ENCODE measurements at places on chromosomes 7 and 10.
A peak's percentile ranks its signal among the peaks of the same experiment; 100 is the strongest.

GRCh38 chr10:114412907-114413797 lies 8.8 kb upstream of the AFAP1L2 start:
- DNase-seq, result no peak

DNA sequence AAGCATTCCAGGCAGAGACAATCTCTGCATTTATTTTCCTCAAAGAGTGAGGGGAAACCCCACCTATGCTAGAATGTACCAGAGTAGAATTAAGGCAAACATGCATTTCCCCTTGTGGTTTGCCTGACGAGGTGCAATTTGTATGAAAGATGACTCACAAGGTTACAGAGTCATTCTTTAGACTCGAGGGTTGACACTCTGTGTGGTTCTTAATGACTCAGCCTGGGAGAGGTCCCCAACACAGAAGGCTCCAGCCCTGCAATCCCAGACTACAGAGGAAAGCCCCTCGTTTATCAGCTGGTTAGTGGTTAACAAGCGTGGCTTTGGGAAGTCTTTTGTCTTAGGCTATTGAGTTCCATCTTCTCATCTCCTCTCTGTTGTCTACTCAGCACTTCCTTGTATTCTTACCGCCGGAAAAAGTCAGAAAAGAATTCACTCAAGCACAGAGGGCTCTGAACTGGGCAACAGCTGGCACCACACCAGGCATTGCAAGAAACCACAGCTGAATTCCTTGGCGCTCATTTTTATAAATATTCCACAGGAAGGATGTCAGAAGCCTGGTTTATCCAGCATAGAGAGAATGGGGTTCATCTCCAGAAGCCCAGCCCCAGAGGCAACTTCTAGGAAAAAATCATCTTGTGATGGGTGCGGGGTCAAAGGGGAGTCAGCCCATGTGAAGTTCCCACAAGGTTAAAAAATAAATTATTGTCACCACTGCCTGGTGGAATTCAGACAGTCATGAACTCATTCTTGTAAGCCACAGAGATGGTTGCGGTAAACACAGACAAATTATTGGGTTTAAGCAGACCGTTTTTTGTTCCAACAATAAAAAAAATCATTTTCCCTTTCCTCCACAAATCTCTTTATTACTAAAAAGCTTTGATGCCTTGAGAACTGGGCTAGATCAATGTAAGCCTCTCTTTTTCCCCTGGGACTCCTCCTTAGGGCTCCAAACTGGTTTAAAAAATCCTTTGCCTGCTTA lies 24.5 kb upstream of the SVIL start:
- peak; percentile 100 for DNase-seq

DNA sequence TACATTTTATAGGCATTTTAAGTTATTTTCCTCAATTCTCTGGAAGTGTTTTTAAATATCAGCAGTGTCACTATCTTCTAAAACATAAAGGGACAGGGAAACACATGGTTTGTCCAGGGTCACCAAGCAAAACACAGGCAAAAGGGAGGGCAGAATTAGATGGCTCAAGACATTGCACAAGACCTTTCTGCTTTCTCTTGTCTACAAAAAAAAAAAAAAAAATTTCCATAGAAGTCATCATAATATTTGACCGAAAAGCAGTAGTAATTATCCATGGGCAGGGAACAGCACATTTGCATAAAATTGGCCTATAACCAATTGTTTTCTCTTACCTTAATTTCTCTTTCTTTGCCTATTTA lies 703.1 kb upstream of the FZD8 start:
- DNase-seq, result no peak

DNA sequence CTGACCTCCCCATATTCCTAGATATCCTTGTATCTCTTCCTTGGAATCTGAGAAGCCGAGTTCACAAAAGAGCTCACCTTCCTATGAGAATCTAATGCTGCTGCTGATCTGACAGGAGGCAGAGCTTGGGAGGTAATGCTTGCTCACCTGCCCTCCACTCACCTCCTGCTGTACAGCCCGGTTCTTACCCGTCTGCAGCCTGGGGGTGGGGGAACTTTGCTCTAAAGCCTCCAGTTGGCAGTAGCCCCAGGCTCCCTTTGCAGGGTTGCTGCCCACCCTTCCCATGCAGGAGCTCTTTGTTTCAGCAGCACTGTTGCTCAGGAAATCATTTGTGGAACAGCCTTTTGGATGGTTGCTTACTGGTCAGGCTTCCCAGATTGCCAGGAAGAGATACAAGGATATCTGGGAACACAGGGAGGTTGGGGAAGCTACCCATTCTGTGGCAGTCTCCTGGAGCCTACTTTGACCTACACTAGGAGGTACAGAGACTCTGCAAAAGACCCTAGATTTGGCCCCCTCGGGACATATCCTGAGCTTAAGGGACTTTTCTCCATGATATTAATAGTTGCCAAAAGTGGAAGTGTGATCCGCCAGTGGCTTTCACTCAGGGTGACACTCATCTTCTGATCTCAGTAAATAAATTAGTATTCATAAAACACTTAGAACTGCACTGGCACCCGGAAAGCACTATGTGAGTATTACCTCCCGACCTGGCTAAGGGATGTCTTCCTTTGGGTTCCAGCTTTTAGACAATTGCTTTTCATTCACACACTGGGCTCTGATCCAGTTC lies 363.7 kb upstream of the PODXL start:
- DNase-seq, result no peak

DNA sequence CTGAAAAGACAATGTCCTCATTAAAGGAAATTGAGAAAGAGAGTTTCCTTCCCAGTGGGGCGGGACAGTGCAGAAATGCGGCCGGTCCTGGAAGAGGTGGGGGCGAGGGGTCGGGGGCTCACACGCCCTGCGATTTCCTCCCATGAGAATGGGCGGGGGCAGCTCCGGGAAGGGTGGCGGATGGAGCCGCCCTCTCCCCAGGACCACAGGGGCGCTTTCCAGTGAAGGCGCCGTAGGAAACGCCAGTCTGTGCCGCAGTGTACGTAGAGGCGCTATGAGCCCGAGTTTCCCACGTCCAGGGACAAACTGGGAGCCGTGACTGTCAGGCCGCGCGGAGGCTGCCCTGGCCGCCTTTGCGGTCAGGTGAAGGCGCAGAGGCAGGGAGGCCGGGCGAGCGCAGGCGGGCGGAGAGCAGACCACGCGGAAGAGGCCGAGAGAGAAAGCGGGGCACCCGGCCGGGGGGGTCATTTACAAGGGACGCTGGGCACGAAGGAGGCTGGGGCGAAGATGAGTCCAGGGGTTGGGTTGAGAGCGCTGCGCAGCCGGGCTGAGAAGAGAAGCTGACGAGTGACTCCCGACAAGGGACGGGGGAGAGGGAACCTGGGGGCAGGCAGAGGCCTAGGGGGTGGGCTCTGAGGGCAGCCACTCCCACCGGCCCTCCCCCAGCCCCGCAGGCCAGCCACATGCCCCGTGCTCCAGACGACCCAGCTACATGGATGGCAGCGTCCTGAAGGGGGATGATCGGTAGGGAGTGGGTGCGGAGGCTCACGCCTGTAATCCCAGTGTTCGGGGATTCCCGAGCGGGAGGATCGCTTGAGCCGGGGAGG lies 45.0 kb downstream of the ALOX5 start:
- DNase-seq, result peak; percentile 68

- no peak for DNase-seq
Observed at GRCh38 chr10:87829986-87830729, 12.1 kb upstream of the ATAD1 start.

GRCh38 chr7:150863946-150864345 lies 11.6 kb downstream of the AOC1 start:
- no peak for DNase-seq

GRCh38 chr10:13724484-13724883 lies 137.7 kb downstream of the PRPF18 start:
- DNase-seq, result no peak

DNA sequence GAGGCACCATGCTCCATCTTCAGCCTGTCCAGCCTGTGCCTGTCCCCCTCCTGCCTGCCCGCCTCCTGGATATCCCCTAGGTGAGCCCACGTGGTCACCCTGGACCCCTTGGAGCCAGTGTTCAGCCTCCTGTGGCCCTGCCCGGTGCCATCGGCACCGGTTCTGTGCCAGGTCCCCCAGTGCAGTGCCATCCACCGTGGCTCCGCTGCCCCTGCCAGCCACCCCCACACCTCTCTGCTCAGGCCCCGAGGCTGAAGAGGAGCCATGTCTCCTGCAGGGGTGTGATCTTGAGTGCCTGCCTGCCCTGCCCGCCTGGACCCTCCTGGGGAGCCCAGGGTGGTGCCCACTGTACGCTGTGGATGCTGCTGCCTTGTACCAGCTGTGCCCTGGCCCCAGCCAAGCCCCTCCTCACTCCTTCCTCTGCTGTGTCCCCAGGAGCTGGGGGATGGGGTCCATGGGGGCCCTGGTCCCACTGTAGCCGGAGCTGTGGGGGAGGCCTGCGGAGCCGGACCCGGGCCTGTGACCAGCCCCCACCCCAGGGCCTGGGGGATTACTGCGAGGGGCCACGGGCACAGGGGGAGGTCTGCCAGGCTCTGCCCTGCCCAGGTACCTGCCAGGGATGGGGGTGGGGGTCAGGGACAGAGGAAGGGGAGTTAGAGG lies 26.2 kb upstream of the ZNF862 start:
- no peak for DNase-seq

- DNase-seq, result no peak
Observed at GRCh38 chr10:113350311-113351040, 202.4 kb upstream of the HABP2 start.

- DNase-seq, result peak; percentile 93
Observed at GRCh38 chr7:36128448-36129047, 24.5 kb upstream of the EEPD1 start.

Measured in lung microvascular endothelial cell (primary cell).